Thyroid gland (tissue), 4 donors: ENCODE measurements at places on chromosomes 3 and 15. TPM values are rescaled to one million over a fixed set of nuclear protein-coding genes. Genes with fewer than 3 reads are reported as not detected.
A peak's percentile ranks its signal among the peaks of the same experiment; 100 is the strongest.

DNA sequence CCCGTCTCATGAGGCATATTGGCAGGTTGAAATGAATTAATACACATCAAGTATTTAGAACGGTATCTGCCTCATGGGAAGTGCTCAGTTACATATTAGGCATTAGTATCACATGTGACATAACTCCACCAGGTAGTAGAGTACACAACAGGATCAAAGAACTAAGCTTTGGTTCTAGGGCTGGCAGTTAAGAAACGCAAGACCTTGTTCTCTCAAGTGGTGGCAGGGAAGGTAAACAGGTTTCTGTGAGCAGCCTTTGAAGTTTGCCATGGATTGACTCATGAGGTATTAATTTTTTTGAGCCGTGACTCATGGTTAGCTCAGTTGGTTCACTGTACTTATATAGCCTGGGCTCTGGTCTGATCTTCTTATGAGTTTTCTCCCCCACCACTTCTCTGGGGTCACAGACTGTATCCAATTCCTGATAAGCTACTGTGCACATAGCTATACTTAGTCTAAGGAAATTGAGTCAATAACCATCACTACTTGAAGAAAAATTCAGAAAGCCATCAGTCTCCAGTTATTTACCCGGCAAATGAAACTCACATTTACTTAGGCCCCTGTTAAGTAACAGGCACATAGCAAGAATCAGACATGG is 155.6 kb upstream of the STT3B start:
- no peaks in the 10 kb centered on the region for H3K4me1 ChIP-seq

DNA sequence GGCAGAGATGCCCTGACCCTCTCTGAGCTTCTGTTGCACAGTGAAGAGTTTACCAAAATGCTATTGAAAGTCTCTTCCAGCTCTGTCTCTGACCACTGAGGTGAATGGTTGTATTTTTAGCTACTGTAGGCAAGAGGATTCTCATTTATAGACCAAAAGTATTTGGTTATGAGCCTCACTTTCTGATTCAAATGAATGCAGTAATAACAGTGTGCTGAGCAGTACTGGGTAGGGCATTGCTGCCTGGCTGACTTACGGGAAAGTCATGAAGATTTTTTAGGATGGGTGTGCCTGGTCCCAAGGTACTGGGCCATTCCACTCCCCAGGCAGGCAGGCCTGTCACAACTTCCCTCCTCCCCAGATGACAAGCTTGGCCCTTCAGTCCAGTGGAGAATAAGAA is 15.5 kb downstream of the PLA1A start:
- no peak overlapping the region for H3K27ac ChIP-seq
- DNase-seq, result no peak
- H3K36me3 ChIP-seq, result no peaks in the 10 kb centered on the region
- no peaks in the 10 kb centered on the region for H3K27me3 ChIP-seq

GRCh38 chr15:89875741-89876140 is 18.1 kb downstream of the AP3S2 start:
- H3K27me3 ChIP-seq, result no peaks in the 10 kb centered on the region
- no peak for DNase-seq
- H3K4me1 ChIP-seq, result peaks cover 1% of the 10 kb centered on the region
- no peak overlapping the region for H3K4me3 ChIP-seq
- peaks cover 17% of the 10 kb centered on the region for H3K36me3 ChIP-seq
- H3K27ac ChIP-seq, result no peak overlapping the region

DNA sequence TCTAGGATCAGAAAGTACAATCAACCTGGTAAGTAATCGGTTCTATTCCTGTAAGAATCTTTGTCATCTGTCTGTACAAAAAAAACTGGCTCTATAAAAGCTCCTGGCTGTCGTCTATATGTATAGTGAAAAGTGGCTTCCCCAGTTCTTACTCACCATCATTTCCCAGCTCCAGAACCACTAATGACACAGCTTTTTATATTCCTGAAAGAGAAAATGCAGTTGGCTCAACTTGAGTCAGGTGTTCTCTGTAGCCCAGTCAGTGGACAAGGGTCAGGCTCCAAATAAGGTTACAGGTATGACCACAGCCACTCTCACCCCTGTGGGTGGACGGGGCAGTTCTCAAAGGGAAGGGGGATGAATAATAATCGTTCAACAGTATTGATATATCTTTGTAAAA is 85.1 kb downstream of the AP4E1 start:
- no peak for DNase-seq
- no peak overlapping the region for H3K4me3 ChIP-seq
- no peaks in the 10 kb centered on the region for H3K4me1 ChIP-seq
- no peaks in the 10 kb centered on the region for H3K27me3 ChIP-seq

- DNase-seq, result peak; percentile 20
- H3K36me3 ChIP-seq, result no peaks in the 10 kb centered on the region
- no peaks in the 10 kb centered on the region for H3K27me3 ChIP-seq
- peak overlapping the region; percentile 21 for H3K27ac ChIP-seq
These were observed 34.5 kb downstream of the DAPK2 start for GRCh38 chr15:64011736-64012135.

The GABRR3 gene
- total RNA-seq, result not detected

The C3orf20 gene
- total RNA-seq, result not detected

The KCNMB2 gene
- total RNA-seq, result not detected

The ZPLD1 gene
- not detected for total RNA-seq
